Stimulated activated CD4-positive, alpha-beta T cell treated with anti-CD3 and anti-CD28 coated beads, TNF-alpha, amount 100 ng/mL, for 1 hour (primary cell): ENCODE measurements at places on chromosomes 2 and 18.

DNA sequence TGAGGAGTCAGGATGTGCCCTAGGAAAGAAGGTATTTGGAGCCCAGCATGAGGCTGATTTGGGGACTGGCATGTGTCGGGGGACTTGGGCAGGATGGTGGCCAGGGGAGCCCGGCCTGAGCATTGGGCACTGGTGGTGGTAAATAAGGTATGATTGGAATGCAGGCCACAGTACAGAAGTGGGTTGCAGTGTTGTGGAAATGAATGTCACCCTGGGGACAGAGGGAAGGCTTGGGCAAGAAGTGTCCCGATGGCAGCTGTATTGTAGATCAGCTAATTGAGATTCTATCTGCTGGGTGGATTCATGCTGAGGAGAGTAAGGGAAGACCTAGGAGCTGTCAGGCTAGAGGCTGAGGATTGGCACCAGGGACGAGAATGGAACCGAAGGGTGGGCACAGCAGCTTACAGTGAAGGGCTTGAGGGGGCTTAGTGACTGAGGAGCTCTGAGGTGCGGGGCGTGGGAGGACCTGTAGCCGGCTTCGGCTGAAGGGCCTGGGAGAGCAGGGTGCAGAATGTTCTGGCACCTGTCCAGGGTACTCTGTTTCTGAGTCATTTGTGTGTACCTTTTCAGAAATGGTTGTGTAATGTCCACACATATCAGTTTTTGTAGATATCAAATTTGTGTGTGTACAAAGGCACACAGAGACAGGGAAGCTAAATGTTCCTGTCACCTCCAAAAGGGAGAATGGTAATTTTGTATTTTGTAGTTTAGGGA is 170.2 kb downstream of the PRKCE start:
- no peak for DNase-seq

GRCh38 chr2:5766561-5766960 is 74.4 kb downstream of the SOX11 start:
- DNase-seq: no peak

- no peak for DNase-seq
Observed at GRCh38 chr2:14872779-14873325, 240.3 kb downstream of the LRATD1 start.

- DNase-seq: no peak
Observed at GRCh38 chr2:166901336-166901735, 13.1 kb downstream of the XIRP2 start.

GRCh38 chr2:18077704-18078103 is 199.2 kb downstream of the KCNS3 start:
- no peak for DNase-seq

- no peak for DNase-seq
Observed at GRCh38 chr2:162324953-162325352, 6.5 kb upstream of the IFIH1 start.

DNA sequence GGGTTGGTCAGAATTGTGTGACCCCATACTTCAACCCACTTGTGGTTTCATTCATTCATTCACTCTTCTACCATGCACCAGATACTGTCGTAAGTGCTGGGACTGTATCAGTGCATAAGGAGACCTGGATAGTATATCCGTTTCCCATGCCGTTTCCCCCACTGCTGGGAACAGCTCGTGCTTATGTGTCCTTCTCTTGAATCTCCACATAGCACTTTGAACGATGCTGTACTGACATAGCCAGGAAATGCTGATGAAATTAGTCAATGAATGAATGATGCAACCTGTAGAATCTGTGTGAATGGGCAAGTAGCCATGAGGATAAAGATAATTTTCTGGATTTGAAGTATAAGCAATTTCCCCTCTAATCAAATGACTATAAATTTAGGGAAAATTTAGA is 276.1 kb downstream of the BCL2 start:
- no peak for DNase-seq

DNA sequence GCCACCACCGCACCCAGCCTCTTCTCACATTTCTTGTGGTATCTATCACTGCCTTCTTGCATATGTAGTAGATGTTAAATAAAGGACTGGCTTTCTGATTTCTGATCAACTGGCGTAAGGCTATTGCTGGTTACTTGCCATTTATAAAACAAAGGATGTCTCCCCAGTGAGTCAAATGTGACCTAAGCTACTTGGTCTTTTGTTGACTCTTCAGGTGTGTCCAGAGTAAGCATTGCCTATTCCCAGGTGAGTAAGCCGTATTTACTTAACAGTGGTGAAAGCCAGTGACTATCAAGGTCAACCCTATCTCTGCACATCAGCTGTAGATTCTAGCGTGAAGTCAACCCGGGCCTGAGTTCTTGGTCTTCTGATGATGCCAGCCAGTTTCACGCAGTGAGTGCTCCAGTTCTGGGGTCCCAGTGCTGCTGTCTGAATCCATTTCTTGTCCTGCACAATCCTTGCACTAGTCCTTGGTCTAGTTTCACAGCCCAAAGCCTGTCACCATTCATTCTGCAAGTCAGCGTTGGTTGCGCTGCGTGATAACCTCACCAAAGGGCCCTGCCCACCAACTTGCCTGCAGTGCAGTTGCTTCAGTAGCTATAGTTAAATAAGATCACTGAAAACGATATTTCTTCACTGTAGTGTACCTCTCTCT is 120.2 kb downstream of the GBX2 start:
- no peak for DNase-seq

- no peak for DNase-seq
Observed at GRCh38 chr2:100250645-100251044, 71.7 kb downstream of the LONRF2 start.

DNA sequence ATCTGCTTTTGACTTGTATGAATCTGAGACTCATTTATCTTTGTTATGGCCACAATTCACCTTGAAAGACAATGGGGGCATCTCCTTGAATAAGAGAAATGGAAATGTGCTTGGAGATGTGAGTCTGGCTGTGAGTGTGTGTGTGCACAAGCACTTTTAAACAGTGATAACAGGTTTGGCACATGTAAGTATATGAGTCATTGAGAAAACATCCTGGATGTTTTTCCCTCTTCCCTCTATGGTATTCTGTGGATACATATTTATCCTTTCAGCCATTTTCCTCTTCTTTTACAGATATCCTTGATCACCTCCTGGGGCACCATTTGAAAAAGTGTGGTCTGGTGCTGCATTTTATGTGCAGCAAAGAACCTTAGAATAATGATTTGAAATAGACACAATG is 317.3 kb upstream of the THUMPD2 start:
- DNase-seq: no peak

- DNase-seq: no peak
Observed at GRCh38 chr18:23131693-23132319, 3.5 kb upstream of the CABLES1 start.

GRCh38 chr2:138095336-138095735 is 131.1 kb downstream of the HNMT start:
- no peak for DNase-seq

GRCh38 chr2:71699428-71699827 is 246.1 kb downstream of the DYSF start:
- no peak for DNase-seq

- DNase-seq: no peak
Observed at GRCh38 chr2:64976276-64976675, 12.9 kb upstream of the SLC1A4 start.

DNA sequence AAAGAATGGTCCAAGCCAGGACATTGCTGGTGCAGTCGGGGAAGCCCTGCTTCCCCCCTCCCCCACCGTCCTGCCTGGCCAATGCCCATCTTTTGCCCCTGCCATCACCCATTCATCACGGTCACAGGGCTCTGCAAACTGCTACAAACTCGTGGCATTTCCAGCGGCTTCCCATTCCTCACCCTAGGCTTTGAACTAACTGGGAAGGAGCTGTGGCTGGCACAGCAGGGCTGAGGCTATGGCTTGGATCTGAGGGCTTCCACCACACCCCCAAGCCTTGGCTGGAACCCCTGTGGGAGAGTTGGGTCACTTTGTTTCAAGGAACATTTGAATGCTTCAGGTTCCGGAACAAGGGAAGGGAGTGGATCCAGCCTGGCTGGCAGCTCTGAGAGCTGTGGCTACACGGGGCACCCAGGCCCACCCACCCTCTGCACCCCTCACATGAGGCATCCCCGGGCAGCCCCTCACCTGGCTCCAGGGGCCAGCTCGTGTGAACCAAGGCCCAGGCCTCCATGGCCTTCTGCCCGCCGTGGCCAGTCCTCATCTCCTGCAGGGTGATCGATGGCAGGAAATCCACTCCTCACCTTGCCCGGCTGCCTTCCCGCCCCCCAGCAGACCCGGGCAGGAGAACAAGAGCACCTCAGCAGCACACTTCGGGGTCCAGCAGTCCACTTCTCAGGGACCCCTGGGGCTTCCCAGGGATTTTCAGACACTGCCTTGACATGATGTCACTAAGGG is 58.8 kb upstream of the OTOS start:
- no peak for DNase-seq

DNA sequence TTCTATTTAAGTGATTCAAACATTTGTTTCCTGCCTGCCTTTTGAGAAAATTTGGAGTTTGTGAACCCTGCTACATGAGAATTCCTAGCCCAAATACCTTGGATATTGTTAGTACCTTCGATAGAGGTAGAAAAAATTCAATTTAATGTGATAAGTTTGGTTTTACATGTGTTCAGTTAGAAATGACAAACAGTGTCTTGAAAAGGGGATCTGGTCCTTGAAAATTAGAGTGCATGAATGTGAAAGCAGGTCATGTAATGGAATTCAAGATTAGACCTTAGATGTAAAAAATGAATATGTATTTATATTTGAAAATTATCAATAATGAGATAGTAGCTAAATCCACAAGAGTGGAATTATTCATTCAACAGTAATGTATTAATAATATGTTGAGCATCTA is 70.5 kb downstream of the PIK3C3 start:
- no peak for DNase-seq

- DNase-seq: no peak
Observed at GRCh38 chr2:67844024-67844540, 218.7 kb downstream of the C1D start.

- DNase-seq: no peak
Observed at GRCh38 chr18:35415511-35416073, 38.5 kb upstream of the ZNF396 start.

DNA sequence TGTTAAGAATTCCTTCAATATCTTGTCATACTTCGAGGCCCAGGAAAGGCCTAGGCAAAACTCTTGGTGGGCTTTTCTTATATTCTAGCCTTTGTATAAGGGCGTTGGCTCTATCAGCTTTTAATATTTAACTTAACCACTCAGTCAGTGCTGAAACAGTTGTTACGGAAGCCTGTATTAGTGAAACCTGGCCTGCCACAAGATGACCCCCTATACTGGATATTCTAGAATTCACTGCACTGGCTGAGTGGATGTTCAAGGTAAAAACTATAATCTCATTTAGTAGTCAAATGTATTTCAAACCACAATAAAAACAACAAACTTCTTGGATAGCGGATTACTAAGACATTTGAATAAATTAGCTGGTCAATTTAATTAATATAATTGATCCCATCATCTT is 91.7 kb upstream of the HNMT start:
- no peak for DNase-seq

DNA sequence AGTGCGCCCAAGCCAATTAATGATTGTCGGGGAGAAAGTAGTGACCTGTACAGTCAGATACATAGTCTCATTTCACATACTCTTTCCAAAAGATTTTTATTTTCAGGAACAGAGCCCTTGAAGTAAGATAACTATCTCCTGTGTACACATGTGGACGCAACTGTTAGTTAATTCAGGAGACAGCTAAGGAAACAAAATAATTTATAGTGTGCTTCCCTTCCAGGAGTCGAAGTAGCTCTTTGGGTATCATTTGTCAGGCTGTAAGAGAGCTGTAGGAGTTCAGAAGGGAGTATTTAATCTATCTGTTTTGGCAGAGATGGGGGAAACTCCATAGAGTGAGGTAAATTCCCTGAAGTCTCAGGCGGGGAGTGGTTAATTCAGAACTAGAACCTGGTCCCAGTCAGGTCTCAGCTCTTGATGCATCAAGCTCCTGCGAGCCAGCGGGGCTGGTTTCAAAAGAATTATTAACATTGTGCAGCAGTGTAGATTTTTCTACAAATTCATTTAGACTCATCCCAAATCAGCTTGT is 63.0 kb downstream of the MAPK4 start:
- DNase-seq: no peak

GRCh38 chr2:35391736-35392442 is 963.7 kb upstream of the CRIM1 start:
- DNase-seq: no peak

DNA sequence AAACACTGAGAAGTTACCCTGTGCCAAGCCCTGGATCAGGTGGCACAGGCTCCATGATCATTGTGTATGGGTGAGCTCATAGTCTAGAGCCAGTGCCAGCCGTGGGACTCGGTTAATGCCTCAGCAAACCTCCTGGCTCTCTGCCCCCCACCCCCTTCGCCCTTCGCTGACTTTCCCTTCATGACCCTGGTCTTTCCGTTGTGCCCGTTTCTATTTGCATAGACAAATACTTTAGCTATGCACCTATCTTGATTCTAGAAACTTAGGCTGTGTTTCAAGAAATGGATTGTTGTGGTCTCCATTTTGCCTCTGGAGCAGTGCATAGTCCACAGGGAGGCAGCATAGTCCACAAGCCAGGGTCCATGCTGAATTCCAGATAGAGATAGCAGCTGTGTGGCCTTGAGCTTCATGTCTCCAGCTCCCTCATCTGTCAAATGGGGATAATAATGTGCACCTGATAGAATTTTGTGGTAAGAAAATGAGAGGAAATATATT is 44.8 kb upstream of the KDM3A start:
- no peak for DNase-seq
